ENCODE measurements at places on chromosomes 11 and 22.

DNA sequence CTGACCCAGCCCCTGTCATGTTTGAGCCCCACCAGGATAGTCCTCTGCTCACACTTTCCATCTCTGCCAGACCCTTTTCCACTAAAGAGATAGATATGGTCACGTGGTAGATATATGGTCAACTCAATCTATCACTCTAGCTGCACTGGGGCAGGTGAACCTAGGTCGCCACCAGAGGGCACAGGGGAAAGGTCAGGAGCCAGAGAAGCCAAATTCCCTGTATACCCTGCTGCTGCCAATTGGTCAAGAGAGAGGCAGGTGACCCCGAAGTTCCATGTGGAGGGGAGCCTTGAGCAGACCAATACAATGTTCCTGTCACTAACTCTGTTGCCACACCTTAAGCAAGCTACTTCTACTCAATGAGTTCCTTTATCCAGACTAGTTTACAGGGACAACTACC is 101.1 kb upstream of the GALNT18 start:
- no peak for DNase-seq

DNA sequence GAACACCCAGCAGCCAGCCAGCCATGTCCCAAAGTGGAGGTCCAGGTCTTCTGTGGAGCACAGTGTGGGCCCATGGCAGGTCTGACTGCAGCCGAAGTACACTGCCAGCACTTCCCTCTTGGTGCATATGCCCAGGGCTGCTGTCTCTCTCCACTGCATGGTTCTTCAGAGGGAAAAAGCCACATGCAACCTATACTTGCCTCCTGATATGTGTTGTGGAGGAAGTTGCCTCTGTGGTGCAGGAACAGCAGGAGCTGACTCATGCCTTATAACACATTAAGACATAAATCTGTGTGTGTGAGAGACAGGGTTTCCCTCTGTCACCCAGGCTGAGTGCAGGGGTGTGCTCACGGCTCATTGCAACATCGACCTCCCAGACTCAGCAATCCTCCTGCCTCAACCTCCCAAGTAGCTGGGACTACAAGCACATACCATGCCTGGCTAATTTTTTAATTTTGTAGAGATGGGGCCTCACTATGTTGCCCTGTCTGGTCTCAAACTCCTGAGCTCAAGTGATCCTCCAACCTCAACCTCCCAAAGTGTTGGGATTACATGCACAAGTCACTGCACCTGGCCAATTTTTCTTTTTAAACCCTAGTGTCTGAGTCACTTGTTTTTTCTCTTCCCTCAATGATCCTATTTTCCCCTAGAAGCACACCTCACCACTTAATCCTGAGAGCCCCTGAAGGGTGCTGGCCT is 98.8 kb downstream of the MPPED2 start:
- no peak for DNase-seq

- DNase-seq: no peak
Observed at GRCh38 chr11:107951155-107951554, 22.9 kb downstream of the RAB39A start.

DNA sequence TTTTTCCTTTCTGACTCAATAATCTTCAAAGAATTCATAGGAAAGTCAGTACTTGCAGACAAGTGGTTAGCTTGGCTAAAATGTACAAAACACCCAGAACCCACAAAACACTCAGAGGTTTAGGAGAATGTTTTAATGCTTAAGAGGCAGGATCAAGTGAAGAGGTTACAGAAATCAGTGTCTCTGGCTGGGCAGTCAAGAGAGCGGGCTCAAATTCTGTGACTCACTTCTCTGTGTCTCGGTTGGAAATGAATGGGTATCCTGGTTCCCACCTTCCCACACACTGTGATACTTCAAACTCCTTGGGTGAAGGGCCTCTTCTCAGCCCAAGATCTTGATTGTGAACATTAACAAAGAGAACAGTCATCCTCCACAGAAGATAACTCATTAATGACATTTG is 3.8 kb downstream of the MPEG1 start:
- no peak for DNase-seq

DNA sequence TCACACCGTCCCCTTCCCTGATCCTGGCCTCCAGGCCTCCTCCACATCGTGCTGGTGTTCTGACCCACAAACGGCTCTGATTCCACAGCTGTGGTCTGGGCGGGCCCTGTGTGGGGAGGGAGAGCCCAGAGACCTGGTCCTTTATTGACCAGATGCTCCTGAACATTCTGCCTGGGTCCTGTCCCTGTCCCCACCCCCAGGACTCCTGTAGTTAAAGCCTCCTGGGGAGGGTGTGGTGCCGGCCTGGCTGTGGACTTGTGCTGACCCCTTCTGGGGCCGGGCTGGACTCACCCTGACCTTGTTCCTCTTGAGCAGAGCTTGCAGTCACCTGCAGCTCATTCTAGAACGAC is 128.7 kb downstream of the CTTN start:
- no peak for DNase-seq

- DNase-seq: no peak
Observed at GRCh38 chr11:14546672-14547071, 26.5 kb upstream of the PSMA1 start.

DNA sequence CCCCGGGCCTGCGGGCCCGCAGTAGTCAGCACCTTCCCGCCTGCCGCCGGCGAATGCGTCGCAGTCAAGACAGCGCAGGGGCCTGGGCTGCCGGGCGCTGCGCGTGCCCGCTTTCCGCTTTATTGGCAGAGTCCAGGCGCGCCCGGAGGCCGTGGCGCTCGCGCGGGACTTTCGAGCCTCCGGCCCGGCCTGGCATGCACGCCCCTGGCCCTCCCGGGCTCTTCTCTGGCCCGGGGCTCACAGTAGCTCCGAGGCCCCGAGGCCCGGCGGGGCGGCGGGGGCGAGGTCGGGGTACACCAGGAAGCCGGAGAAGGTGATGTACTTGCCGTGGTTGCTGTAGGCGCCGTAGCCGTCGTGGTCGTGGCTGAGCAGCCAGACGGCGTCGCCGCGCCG is 3.1 kb downstream of the FAM180B start:
- no peak for DNase-seq
